ENCODE measurements at places on chromosomes 7 and 10. TPM values are rescaled to one million over a fixed set of nuclear protein-coding genes. Genes with fewer than 3 reads are reported as not detected.

- no peak for DNase-seq
Observed at GRCh38 chr7:75531359-75531821, 39.3 kb downstream of the SPDYE5 start.

DNA sequence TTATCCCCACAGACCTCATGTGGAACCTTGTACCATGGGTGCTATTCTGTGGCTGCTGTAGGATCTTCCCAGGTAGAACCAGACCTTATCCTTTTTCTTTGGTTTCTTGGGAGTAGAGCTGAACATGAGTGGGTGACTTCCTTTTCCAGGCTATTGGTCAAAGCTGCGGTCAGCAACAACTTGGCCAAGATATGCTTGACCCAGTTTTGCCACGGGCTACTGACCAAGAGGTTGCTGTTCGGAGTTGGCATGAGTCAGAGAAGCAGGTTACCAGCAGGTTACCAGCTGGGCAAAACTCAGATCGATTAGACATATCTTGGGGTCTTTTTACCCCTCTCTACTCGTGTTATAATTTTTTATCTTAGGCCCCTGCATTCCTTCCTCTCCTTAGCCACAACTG lies 36.7 kb upstream of the HDAC9 start:
- DNase-seq = peak; percentile 75

DNA sequence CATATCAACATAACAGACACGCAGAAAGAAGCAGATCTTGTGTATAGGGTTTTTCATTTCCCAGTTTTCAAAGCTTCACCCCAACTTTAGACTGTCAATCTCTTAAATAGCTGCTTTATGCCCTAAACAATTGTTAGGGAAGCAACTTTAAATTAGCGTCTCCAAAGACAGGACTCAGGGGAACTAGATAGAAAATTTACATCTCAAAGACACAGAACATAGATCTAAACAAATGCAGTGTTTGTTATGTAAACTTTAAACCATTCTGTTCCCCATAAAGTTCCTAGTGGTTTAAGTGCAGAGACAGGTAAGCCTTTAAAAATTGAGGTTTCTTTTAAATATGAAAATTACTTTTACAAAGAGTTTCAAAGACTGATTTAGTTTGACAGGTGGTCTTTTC lies 379.2 kb upstream of the GHITM start:
- DNase-seq = no peak

DNA sequence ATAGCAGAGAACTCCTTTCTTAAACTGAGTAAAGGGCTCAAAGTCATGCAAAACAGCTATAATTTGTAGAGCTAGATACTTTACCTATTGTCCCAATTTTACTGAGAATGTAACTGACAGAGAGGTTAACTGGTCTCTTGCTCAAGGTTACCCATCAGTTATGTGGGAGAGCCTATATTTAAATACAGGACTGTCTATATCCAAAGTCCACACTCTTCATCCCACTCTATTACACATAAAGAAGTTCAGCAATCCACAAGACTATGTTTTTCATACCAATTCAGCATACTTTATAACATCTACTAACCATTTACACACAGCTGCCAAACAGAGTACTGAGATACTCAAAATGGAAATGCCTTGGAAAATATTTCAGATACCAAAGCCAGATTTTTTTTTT lies 100.2 kb downstream of the MICU1 start:
- DNase-seq = no peak

Gene STEAP4
- total RNA-seq = not detected

DNA sequence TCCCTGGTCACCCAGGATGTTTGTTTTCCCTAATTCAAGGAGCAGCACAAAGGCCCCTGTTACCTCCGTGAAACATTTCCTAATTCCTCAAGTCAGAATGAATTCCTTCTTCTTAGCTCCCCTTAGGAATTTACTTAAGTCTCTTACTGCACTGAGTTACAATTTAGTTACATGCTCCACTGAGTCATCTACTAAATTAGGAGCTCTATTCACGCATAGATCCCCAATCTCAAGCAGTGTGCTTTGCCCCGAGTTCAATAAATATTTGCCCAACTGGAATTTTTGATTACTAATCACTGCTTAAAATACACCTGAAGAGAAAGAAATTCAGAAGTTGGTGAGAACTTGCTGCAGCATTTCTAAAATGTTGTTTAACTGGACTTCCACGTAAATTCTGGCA lies 329.4 kb upstream of the MYO3A start:
- DNase-seq = peak; percentile 6

Gene ZNF775
- total RNA-seq = 6.5 TPM

DNA sequence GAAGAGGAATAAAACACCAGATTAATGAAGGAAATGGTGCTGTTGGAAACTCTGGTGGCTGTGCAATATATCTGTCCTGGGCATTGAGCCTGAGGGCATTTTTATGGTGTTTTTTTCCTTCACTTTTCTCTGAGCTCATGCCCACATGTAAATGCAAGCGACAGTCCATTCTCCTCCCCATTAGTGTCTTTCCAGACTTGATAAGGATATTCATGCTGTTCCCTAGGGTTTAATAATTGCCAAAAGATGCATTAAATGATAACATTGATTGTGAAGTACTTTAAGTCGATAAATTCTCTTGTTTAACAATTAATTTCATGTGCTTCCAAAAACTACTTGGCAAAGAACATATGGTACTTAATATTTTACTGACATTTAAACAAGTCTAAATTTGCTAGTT lies 384.7 kb downstream of the MDFIC start:
- DNase-seq = no peak

DNA sequence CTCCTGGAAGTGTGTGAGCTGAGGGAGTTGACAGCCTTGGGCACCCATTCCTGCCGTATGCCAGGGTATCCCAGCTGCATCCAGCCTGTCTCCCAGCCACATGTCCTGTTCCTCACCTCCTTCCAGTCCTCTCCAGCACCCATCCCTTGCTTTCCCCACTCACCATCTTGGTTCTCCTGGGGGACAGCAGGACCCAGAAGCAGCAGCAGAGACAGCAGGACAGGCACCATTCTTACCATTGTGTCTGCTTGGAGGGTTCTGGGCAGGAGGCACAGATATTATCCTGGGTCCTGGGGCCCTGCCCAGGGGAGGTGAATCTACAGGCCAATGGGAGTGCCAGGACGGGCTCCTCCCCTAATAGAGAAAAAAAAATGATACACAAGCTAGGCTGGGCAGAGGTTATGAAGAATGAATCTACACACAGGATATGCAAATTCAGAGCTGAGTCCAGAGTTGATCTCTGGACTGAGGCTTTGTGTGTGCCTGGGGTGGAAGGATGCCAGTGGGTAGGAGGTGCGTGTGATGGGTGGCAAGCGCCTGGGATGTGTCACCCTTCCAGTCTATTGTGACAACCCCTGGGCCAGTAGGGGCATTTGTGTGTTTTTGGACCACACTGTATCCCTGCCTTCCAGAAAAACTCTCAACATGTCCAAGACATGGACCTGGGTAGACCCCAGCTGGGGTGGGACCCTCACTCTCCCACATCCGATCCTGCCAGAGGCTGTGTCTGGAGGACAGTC lies at the start of gene AZGP1:
Gene AZGP1 (minus strand): TSS at position 250 of the 740 bp plus-strand sequence. CDS start 11 bp downstream, at position 239.
- no peak for DNase-seq

Gene NME8
- total RNA-seq = not detected

GRCh38 chr10:76354921-76355320 lies 923.5 kb downstream of the LRMDA start:
- no peak for DNase-seq

Gene TAS2R41
- not detected for total RNA-seq

Gene STK17A
- 38.4 TPM for total RNA-seq

DNA sequence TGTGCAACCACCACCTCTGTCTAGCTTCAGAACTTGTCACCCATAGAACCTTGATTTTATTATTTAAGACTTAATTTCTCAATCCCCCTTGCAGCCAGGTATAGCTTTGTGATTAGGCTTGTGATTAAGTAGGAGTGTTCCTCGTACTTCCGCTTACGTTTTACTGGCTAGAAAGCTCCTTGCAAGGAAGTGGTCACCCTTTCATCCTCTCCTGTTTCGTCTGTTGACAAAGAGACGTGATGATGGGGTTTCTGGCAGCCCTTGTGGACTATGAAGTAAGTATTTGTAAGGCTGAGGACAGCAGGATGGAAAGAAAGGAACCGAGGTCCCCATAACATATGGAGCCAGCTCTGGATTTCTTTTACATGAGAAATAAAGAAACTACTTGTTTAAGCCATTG lies 86.5 kb upstream of the KDM7A start:
- no peak for DNase-seq

Gene ERVW-1
- total RNA-seq = 0.19 TPM

Gene MYO3A
- total RNA-seq = not detected

- no peak for DNase-seq
Observed at GRCh38 chr10:85225311-85225710, 896.9 kb downstream of the CCSER2 start.

- DNase-seq = no peak
Observed at GRCh38 chr7:30846378-30846777, 65.3 kb upstream of the AQP1 start.

- DNase-seq = peak; percentile 87
Observed at GRCh38 chr10:90930070-90930837, 9.4 kb upstream of the ANKRD1 start.

- DNase-seq = no peak
Observed at GRCh38 chr7:44524811-44525388, 16.2 kb downstream of the NPC1L1 start.

Gene CPED1
- total RNA-seq = 6.1 TPM

Gene LDB3
- total RNA-seq = 3.9 TPM

Gene NUPR2
- total RNA-seq = not detected

Gene CAMK2B
- not detected for total RNA-seq

Gene RFC2
- 12.3 TPM for total RNA-seq

Measured in astrocyte (in vitro differentiated cells and primary cell).